ENCODE measurements at places on chromosomes 7 and 10.

GRCh38 chr10:78116361-78116760 is 82.7 kb downstream of the RPS24 start:
- DNase-seq = no peak

- DNase-seq = no peak
Measured at GRCh38 chr10:117926491-117926890, 120.2 kb downstream of the RAB11FIP2 start.

GRCh38 chr10:59085711-59086502 is 90.5 kb upstream of the PHYHIPL start:
- no peak for DNase-seq

DNA sequence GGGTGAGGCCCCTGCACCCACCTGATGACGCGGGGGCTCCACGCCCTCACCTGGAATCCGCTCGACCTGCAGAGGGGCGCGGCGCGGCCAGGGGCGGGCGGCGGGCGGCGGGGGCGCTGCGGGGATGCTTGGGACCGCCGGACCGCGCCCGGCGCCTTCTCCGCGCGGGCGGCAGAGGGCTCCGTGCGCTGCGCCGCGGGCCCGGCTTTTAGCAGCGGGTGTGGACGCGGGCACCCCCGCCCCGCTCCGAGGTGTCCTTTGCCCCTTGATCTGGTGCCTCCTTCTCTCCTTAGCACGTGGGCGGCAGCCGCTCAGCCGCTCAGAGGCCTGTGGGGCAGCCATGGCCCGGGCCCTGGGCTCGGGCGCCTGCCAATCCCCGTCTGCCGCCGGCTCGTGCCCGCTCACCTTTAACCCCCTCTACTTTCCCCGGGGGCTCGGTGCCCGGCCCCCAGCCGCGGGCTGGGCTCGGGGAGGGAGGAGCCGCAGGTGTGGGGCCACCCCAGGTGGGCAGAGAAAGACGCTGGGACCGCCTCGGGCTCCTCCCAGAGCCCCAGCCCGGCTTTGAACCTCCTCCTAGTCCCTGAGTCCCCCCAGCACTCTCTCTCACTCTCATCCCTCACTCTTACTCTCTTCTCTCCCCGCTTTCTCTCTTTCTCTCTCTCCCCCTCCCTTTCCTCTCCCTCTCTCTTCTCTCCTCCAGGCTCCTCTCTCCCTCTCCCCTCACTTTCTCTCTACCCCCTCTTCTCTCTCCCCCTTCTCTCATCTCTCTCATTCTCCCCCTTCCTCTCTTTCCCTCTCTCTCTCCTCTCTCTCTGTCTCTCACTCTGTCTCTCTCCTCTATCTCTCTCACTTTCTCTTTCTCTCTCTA is 19.7 kb upstream of the VPS37D start:
- peak; percentile 39 for DNase-seq

DNA sequence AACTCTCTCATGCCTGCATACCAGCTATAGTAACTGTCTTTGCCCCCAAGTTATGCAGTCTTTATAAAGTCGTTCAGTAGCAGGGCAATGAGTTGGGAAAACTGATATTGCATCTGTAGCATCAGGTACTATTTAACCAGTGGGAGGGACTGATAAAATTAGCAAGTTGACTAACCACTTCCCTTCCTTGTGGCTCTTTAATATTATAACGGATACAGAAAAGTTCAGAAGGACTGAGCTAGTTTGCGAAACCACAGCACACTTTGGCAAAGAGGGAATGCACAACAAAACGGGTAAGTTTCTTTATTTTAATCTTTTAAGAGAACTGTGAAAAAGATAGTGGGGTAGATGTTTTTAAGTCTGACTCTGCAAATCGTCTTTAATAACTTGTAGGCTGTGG is 205.3 kb upstream of the HDAC9 start:
- DNase-seq = no peak

GRCh38 chr7:141213226-141213625 is 139.4 kb downstream of the TMEM178B start:
- no peak for DNase-seq

DNA sequence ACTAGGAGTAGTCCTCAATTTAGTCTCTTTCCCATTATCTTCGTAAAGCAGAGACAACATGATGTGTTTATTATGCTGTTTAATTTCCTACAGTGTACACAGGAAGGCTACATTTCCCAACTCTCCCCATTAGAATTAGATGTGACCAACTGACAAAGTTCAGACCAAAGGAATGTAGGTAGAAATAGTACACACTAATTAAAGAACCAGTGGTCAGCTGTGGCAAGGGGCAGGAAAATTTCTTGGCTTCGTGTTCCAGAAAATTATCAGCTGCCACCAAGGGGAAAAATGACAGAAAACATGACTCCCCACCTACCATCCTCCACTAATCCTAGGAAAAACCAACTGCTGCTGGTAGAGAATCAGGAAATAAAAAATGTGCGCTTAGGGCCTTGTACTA is 125.6 kb downstream of the PPP1R3A start:
- no peak for DNase-seq

GRCh38 chr10:22606164-22606614 is 108.2 kb downstream of the PIP4K2A start:
- DNase-seq = no peak

- DNase-seq = no peak
Measured at GRCh38 chr7:75662579-75663301, 76.0 kb downstream of the HIP1 start.
